Panc1 (cell line): ENCODE measurements at places on chromosomes 6 and 20.
A peak's percentile ranks its signal among the peaks of the same experiment; 100 is the strongest.

- no peak for DNase-seq
These were observed 123.6 kb downstream of the ISM1 start for GRCh38 chr20:13344671-13345070.

- DNase-seq = no peak
These were observed 53.5 kb upstream of the LRFN2 start for GRCh38 chr6:40640599-40641227.

GRCh38 chr6:34236131-34236442 lies 586 bp upstream of the HMGA1 start:
- DNase-seq = no peak

GRCh38 chr6:32327103-32327502 lies 44.6 kb downstream of the TSBP1 start:
- no peak for DNase-seq

- no peak for DNase-seq
These were observed 53.6 kb upstream of the TNFAIP3 start for GRCh38 chr6:137813308-137813970.

DNA sequence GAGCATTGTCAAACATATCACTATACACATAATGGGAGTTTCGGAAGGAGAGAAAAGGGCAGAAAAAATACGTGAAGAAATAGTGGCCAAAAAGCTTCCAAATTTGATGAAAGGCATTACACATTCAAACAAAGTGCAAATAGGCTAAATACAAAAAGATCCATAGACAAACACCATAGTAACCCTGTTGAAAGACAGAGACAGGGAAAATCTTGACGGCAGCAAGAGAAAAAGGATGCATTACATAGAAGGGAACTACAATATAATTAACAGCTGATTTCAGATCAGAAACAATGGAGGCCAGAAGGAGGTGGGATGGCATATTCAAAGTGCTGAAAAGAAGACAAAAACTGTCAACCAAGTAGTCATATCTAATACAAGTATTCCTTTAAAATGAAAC lies 170.8 kb downstream of the MRPL14 start:
- DNase-seq = no peak

GRCh38 chr6:42292004-42292740 lies 74.5 kb upstream of the MRPS10 start:
- no peak for DNase-seq

GRCh38 chr6:56749632-56750151 lies 107.0 kb upstream of the DST start:
- DNase-seq = peak; percentile 90

DNA sequence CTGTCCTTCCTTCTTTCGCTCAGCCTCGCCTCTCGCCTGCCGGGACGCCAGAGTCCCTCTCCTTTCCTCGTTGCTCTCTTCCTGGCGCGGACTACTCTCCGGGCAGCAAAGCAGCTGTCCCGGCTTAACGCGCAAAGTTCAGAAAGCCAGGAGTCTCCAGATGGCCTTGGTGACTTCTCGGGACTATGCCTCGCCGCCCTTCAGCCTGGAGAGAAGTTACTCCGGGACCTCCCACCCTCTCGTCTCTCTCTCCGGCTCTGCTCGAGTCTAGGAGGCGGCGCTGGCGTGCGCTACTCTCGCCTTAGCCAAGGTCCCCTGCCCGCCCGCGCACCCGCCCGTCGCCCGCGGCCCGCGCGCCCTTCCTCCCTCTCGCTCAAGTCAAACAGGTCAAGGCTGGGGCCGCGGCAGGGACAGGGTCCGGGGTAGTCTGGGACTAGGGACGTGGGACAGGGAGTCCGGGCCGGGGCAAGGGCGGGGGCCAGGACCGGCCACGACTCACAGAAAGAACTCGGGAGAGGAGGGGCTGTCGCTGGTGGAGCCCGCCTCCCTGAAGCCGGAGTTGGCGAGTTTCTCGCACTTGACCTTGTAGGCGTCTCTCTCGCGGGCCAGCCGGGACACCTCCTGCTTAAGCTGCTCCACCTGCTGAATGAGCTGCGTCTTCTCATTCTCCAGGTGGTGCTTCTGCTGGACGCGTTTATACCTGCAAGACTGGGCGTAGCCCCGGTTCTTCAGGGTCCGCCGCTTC lies 1.5 kb downstream of the MAFB start:
- DNase-seq = no peak

- DNase-seq = peak; percentile 24
These were observed 18.6 kb downstream of the TREML2 start for GRCh38 chr6:41182069-41183034.

- DNase-seq = no peak
These were observed 680 bp downstream of the HLA-DPB1 start for GRCh38 chr6:33076406-33076934.

GRCh38 chr6:6837541-6838080 lies 249.1 kb downstream of the LY86 start:
- DNase-seq = no peak

DNA sequence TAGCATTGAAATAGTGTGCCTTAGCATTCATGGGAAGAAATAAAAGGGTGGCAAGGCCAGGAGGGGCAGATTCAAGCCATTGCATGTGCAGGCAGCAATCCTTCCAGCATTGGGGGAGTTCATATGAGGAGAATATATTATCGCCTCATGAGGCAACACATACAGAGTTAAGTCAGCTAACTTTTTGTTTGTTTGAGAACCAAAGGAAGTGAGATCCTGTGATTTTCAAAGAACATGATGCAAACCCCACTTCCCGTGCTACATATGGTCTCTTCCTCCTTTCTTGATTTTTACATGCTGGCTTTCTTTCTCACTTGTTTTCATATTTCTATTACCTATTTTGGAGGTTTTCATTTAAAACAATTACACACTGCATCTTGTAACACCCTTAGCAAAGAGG lies 579.7 kb upstream of the ARID1B start:
- no peak for DNase-seq

- DNase-seq = no peak
These were observed 275.4 kb downstream of the TSHZ2 start for GRCh38 chr20:53247468-53248103.

- no peak for DNase-seq
These were observed 104.1 kb downstream of the BCKDHB start for GRCh38 chr6:80210618-80211017.

DNA sequence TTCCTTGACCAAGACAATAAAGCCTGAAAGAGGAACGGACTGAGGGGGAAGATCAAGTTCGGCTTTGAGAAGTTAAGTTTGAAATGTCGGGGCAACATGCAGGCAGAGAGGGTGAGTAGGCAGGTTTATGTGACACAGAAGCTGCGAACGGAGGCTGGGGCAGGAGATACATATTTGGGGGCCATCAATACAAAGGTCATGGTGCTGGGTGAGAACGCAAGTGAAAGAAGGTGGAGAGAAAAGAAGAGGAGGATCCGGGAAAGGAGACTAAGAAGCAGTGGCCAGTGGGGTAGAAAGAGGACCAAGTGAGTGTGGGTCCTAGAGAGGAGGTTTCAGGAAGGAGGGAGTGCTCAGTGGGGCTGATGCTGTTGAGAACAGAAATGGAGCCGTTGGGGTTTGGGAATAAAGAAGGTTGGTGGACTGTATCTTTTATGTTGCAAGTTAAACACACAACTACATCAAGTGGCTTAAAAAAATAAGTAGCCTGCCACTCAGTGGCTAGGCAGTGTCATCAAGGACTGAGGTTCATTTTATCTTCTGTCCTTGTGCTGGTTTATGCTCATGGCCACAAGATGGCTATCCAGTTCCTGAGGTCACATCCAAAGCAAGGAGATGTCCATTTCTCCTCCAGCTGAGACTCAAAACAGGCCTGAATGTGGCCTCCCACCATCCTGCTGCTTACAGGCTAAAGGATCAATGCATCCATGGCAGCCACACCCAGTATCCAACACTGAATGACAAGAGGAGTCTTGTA lies 1.7 kb upstream of the BLCAP start:
- no peak for DNase-seq

DNA sequence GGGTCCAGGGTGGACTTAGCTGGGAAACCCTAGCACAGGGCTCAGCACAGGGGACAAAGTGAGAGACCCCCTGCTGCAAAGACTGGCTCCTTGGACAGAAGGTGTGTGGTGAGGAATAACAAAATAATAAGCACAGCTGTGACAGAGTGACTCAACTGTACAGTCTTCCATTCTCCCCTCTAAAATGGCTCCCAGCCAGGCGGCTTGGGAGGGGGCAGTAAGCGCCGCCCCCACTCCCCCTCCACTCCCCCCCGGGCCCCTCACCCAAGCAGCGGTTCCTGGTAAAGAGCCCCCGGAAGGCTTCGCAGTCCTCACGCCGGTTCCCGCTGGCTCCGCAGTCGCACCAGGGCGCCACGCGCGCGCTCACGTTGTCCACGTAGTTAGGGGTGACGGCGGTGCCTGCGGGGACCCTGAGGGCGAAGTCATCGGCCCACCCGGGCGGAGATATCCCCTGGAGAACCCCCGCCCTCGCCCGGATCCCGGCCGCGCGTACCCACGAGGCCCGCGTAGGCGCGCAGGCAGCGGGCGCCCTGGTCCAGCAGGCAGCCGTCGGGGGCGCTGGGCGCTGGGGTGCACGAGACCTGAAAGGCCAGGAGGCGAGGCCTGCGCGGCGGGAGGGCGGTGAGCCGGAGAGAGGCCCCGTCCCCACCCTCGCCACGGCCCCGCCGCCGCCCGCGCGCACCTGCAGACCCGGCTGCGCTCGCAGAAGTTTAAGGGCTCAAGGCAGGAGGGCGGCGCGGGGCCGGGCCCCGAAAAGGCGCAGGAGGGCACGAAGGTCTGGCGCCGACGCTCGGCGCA lies 2.7 kb downstream of the GFRA4 start:
- no peak for DNase-seq

- no peak for DNase-seq
These were observed 54.7 kb downstream of the RAB44 start for GRCh38 chr6:36752187-36752885.

- peak; percentile 1 for DNase-seq
These were observed 611 bp downstream of the CNPY3 start for GRCh38 chr6:42929821-42930360.

GRCh38 chr20:64116541-64117431 lies 9.4 kb upstream of the NPBWR2 start:
- DNase-seq = no peak

GRCh38 chr20:9590189-9590588 lies 75.8 kb downstream of the LAMP5 start:
- no peak for DNase-seq

DNA sequence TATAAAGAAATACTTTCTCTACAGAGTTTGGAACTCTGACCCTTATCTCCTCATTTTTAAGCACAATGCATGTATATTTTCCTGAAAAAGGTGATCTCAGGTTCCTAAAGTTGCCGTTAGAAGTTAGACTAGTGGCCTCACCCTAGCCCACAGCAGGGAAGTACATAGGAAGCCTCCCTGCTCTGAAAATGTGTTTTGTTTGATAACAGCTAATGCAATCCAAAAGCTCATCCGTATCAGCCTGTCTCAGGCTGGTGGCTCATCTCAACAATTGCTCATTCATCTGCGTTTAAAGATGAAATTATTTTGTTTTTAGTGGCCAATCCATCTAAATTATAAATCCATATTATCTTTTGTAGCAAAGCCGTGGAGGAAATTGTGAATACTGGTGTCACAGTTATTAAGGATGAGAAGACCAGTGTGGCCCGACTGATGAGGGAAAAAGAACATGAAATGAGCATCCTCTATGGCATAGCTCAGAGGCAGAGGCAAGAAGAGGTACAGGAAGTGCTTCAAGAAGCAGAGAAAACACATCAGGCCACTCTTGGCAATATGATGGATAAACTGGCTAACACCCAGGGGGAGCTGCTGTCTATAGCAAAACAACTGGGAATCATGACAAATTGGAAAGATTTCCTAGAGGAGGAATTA lies 20.1 kb downstream of the C6orf163 start:
- DNase-seq = no peak
